Cerebellar nuclear complex (tissue), 1 donor: ENCODE measurements at places on chromosomes 16 and 17.

DNA sequence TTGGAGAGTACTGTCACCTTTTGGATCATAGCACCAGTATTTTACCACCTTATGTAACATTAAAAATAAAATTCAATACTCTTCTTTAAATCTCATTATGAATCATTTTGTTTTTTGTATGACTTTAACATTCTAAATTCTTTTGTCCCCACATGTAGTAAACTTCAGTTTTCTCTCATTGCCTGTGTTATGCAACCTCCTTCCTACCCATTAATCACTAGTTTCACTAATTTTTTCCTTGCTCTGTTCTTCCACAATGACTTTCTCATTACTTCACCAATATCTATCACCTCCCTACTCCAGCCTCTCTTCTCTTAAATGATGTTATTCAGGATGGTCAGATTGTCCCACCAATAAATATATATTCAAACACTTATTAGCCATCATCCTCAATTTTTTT, 68.7 kb downstream of the TTC19 start:
- DNase-seq: no peak

- DNase-seq: no peak
Observed at GRCh38 chr16:11735787-11736186, 6.9 kb downstream of the TXNDC11 start.

DNA sequence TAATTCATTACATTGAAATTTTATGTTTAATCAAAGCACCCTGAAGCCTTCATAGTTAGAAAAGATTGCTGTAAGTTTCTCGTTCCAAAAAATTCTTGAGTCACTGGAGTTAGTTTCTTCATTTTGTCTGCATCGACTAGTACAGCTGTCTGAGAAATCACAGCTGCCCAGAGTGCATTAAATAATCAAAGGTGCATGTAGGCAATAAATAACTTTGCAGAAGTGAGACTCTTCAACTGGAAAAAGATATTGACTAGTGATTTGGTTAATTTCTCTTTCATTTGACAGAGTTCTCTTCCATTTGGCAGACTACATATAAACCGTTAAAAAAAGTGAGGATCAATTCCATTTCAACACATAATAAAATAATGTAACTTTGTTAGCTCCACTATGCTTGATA, 234.0 kb downstream of the CNTNAP4 start:
- no peak for DNase-seq

DNA sequence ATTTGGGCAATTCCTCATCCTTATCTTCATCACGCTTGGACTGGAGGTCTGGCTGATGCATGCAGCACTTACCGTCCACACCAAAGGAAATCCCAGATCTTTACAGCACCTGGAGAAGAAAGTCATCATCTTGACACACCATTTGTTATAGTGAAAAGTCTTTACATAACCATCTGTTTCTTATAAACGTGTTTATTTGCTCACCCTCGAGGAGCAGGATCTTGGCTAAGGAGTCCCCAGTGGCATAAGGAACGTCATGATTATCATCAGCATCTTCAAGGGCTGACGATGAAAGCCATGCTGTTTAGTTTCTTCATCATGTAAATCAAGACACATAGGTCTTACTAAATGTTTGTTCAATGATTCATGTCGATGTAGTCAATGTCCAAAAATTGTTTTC, 248.8 kb upstream of the ELAC2 start:
- DNase-seq: no peak

- no peak for DNase-seq
Observed at GRCh38 chr17:40060887-40061608, 1.7 kb upstream of the THRA start.

DNA sequence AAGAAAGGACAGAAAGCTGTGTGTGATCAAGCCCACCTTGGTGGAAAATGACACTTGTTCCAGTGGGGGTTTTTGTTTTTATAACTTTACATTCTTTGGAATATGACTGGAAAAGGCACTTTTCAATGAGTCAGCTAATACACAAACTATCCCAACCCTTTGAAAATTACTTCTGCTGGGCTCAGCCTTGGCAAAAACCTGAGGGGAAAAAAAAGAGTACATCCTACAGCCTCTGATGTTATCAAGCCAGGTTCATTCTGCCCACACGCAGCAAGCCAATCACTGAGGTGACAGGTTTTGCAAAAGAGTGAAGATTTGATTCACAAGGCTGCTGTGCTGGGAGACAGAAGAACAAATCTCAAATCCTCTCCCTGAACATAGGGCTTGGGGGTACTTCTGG, 484.5 kb upstream of the ERCC4 start:
- no peak for DNase-seq

DNA sequence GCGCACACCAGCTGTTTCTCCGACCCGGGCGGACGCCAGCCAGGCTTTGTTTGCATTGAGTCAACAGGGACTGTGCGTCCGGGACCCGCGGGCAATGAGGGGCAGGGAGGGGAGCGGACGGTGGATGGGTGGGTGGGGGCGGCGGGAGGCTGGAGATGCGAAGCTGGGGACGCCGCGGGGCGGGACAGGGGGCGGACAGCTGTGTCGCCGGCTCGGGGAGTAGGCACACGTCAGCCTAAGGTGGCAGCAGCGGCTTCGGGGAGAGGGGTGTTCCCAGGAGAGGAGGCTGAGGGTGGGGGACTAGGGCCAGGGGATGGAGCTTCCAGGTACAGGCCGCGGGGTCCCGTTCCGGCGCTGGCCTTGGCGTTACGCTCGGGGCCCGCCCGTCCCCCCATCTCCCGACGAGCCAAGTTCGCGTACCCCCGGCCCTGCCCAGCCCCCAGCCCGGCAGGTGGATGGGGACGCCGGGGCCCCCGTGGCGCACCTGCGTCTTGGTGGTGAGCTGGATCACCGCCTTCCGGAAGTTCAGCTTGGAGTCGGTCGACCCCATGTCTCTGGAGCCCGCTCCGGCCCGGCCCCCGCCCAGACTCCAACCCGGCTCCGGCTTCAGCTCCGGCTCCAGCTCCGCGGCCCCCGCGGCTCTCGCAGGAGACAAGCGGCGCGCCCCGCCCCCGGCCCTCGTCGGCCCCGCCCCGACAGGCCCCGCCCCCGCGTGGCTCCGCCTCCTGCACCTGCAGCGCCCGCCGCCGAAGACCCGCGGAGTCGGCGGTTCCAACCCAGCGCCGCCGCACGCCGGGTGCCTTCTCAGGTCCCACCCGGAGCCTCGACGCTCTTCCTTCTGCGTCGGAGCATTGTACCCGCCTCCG, at the start of gene HID1:
Gene HID1 (minus strand): TSS at position 653 of the 866 bp plus-strand sequence. CDS start 103 bp downstream, at position 550.
- DNase-seq: no peak

GRCh38 chr16:77359065-77359502, 75.8 kb downstream of the ADAMTS18 start:
- DNase-seq: no peak

- DNase-seq: no peak
Observed at GRCh38 chr16:54544553-54545180, 258.1 kb upstream of the IRX3 start.

DNA sequence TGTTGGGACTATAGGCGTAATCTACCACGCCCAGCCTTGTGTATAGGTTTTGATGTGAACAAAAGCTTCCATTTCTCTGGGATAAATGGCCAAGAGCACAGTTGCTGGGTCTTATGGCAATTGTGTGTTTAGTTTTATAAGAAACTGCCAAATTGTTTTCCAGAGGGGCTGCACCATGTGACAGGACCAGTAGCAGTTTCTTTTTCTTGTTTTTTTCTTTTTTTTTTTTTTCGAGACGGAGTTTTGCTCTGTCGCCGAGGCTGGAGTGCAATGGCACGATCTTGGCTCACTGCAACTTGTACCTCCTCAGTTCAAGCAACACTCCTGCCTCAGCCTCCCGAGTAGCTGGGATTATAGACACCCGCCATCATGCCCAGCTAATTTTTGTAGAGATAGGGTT, 34.3 kb upstream of the CBX4 start:
- no peak for DNase-seq

- no peak for DNase-seq
Observed at GRCh38 chr17:48043176-48043575, 5.0 kb upstream of the NFE2L1 start.

GRCh38 chr16:57937861-57938260, 33.1 kb downstream of the CNGB1 start:
- no peak for DNase-seq

DNA sequence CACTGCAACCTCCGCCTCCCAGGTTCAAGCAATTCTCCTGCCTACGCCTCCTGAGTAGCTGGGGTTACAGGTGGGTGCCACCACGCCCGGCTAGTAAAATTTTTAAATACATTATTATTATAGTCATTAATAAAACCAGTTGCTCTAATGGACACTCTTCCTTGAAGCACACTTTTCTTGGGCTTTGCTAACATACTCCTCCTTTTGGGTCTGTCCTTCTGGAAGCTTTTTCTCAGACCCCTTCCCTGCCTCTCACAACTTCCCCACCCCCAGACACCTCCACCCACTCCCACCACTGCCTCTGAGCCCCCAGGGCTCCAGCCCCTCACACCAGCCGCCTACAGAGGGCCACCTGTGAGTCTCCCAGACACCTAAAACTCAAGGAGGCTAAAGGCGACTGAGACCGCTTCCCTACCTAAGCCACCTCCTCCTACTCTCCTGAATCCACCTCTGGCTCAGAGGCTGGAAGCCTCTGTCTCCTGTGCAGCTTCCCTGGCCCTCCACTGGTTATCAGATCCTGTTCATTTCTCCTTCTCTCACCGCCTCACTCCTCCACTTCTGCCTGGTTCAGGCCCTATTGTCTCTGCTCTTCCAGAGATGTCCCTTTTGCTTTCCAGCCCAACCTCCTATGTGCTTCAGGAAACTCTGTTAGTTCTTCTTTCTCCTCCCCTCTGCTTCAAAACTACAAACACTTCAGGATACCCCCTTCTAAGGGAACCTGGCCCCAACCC, 2.1 kb upstream of the CUEDC1 start:
- no peak for DNase-seq

- DNase-seq: no peak
Observed at GRCh38 chr16:69017036-69017783, 88.2 kb upstream of the HAS3 start.

DNA sequence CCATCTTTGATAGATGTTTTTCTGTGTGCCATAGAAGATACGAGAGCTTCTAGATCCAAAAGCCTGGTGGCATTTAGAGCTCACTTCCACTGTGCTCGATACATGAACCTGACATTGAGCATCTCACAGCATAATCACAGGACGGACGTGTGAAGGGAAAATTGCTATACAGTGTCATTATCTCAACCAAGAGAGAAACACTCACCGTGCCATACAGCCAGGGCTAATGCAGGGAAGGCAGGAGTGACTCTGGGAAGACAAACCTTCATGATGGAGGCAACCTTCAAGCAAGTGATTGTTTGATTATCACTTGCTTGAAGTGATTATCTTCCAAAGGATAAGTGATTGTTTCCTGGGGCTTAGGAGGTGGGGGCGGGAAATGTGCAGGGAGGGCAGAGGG, 218.2 kb upstream of the HSBP1 start:
- no peak for DNase-seq

DNA sequence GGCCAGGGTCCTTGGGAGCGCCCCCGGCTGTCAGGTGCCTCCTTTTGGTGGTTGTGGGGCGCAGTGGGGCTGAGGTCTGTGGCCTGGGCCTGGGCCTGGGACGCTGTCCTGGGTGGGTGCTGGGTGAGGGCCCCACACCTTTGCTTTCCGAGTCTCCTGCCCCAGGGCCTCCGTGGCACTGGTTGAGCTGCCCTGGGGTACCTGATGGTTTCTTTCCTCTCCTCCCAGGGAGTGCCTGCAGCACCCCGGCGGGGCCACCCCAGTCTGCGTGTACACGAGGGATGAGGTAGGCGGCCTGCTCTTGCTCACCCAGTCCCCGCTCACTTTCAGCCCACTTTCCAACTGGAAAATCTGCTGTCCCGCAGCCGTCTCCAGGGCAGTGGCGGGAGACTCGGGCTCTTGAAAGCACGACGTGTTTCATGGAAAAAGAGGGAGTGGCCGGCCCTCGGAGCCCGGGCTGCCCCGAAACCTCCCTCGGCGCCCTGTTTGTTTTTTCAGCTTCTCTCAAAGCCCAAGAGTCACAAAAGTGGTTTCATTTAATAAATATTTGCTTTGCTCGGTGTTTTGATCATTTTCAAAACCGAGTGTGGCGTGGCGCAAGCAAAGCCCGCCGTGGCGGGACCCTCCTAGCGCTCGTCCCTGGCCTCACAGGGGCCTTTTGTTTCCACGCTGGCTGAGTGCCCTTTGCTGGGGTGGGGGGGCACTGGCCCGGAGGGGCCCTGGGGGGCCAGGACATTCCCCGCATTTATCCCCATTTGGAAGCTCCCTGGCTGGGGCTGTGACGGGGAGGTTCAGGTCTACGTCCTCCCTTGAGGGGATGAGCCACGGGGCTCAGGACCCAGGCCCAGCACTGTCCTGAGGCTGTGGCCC, 17.4 kb downstream of the ASPSCR1 start:
- DNase-seq: no peak

DNA sequence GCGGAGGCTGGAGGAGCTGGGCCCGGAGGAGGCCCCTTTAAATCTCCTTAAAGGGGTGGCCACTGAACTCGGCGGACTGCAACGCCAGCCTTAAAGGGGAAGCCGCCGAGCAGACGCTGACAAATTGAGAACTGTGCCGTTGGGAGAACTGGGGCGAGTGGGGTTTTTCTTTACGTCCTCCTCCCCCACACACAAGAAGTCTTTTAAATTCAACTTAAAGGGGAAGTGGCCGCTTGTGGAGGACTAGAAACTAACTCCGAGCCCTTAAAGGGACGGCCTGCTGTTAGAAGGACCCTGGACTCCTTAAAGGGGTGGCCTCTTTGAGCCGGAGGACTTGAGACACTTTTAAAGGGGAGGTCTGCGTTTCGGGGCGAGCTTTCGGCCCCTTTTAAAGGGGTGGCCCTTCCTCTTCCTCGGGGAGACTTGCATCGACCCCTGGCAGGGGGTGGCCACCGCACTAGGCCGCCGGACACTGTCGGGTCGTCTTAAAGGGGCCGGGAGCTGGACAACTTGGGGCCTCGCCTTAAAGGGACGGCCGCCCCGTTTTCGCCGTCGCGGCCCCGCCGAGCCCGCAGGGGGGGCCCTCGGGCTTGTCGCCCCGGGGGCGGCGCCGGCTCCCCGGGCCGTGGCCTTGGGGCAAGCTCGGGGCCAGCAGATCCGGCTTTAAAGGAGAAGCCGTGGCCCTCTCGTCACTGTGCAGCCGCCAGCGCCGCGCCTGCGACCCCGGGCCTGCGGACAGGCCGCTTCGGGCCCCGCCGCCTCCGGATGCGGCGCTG, 688 bp downstream of the FBRS start:
- DNase-seq: peak; percentile 64

- peak; percentile 43 for DNase-seq
Observed at GRCh38 chr17:78933959-78934568, 8.9 kb upstream of the TIMP2 start.

- no peak for DNase-seq
Observed at GRCh38 chr17:1485423-1486376, 6.8 kb downstream of the MYO1C start.

- DNase-seq: no peak
Observed at GRCh38 chr17:78391843-78392242, 13.4 kb downstream of the PGS1 start.

DNA sequence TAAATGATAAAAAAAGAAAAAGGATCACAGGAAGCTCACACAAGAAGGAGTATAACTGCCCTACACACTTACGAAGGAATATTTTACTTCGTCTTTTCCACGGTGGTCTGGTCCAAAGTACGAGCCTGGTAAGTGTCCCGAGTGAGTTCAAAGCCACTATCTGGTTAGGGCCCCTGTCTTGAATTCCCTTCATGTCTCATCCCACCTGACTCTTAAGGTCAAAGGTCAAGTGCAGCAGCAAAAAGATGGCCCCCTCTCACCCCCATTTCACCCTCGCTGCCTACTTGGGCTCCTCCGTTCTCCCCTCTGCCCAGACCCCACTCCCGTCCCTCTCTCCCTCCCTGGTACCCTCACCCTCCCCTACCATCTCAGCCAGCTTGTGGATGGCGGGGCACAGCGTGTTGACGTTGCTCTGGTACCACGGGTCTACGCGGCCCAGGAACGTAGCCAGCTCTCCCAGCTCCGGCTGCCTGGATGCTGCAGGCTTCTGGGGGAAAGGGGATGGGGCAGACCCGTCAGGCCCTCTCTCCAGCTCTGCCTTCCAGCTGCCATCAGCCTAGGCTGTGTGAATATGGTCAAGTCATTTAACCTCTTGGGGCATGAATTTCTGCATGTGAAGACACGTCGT, 27.8 kb upstream of the MFSD6L start:
- DNase-seq: no peak
